Femur (tissue), 1 donor: ENCODE measurements at places on chromosomes 2 and 18.

- no peak for DNase-seq
These were observed 22.4 kb downstream of the FN1 start for GRCh38 chr2:215413484-215413777.

DNA sequence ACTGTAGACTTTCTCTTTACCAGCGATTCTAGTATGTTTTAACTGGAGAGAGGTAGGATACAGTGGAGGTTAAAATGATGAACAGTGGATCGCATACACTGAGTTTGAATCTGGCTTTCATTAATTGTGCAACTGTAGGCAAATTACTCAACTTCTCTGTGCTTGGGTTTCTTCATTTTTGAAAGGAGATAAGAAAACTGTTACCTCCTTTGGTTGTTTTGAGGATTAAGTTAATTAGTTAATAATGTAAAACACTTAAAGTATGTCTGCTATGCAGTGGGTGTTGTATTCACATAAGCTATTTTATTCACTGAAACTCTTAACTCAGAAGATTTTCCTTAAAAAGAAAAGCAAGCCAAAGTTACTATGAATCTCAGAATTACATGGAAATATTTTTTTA is 111.8 kb upstream of the CYP20A1 start:
- DNase-seq = no peak

- DNase-seq = no peak
These were observed 67.1 kb downstream of the CPS1 start for GRCh38 chr2:210623506-210623905.

- no peak for DNase-seq
These were observed 95.5 kb upstream of the LRATD1 start for GRCh38 chr2:14536976-14537375.

DNA sequence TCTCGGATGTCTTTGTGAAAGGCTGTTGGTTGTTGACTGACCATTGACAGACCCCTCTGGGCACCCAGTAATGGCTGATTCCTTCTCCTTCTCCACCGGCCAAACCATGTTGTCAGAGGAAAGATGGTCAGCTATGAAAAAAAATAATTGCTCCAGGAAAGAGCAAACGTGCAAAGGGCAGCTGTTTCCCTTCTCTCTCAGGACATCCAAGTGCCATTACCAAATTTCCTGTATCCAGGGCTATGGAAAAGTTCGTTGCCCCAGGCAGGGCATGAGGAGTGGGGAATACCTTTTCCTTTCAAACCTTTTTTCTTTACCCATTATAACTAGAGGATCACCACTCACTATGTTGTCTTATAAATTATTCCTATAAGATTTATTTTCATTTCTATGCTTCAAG is 321.5 kb upstream of the HNRNPA3 start:
- DNase-seq = peak; percentile 18

- no peak for DNase-seq
These were observed 81.1 kb upstream of the ITGB6 start for GRCh38 chr2:160281213-160281612.

DNA sequence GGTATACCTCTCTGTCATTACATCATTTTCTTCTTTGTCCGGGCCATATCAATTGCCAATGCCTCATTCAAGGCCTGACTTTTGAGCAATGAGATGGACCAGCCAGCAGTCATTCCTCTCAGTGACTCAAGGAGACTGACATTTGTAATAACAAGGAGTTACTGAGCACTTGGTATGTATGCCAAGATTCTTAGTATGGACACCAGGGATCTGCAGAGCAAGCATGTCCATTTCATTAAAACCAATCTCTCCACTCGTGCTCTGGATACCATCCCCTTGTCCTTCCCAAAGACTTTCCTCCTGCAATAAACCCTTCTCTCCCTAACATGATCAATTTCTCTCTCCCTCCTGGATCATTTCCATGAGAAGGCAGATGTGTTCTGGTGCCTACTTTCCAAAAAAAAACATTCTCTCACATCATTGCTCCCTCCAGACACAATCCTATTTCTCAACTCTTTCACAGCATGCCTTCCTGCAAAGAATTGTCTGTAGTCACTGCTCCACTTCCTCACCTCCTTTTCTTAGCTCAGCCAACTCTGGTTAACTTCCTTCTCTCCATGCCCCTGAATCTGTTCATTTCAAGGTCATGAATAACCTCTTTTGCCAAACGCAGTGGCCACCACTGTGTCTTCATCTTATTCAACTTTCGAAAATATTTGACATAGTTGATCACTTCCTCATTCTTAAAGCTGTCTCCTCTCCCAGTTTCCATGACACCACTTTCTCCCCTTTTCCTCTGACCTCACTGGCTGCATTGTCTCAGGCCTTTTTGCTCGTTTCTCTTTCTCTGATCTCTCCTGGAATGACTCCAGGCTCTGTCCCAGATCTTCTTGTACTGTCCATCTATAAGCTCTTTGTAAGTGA is 102.8 kb upstream of the CYP1B1 start:
- no peak for DNase-seq

DNA sequence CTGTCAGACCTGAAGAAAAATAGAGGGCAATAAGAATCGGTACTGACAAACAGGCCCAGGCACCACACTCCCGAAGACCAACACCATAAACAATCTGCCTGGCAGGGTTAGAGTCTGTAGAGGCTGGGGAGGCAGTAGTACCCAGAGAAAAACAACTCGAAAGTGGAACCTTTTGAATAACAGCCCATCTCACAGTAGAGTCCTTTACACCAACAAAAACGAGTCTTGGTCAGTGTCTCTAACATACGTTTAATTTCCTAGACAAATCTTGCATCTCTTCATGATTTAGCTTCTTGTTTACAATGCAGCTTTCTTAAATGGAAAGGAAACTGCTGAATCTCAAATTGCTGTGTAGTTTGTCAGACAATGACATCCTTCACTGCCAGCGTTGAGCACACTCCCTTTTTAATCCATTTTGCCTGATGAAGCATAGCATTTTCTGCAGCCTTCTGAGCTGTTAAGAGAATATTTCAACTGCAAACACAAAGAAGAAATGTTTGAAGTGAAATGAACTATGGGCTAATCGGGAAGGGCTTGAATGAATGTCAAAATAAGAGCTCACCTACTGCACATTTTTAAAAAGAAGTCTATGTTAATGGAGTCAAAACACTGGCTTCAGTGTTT is 73.1 kb upstream of the DSG1 start:
- DNase-seq = no peak

DNA sequence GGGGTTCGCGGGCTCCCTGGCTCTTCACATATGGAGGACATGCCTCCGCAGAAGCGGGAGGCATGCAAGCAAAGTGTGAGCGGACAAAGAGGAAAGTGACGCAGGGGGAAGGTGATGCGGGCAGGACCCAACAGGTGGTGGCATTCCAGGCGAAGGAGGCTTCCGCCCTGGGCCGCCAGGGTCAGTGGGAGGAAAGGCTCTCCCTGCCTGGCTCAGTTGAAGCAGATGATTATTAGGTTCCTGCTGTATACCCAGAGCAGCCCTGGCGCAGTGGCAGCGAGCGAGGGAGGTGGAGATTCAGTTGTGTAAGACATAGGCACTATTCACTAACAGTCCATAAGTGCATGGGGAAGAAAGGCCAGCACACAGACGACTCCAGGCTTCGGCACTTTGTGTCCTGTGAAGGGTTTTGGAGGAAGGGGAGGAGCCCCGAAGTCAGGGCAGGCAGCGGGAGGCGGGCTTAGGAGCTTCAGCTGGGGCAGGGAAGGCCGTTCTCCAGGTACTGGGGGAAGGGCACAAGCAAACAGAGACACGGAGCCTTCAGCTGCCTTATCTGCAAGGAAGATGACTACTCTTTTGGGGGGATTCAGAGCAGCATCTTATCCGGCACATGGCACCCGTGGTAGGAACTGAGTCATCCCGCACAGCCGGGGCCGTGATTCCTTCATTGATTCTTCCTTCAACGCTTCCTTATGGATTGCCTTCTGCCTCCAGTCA is 89.8 kb downstream of the TGOLN2 start:
- DNase-seq = no peak

GRCh38 chr2:212723226-212723625 is 184.6 kb upstream of the ERBB4 start:
- no peak for DNase-seq

GRCh38 chr2:47034973-47035609 is 119.5 kb upstream of the MCFD2 start:
- DNase-seq = peak; percentile 60

DNA sequence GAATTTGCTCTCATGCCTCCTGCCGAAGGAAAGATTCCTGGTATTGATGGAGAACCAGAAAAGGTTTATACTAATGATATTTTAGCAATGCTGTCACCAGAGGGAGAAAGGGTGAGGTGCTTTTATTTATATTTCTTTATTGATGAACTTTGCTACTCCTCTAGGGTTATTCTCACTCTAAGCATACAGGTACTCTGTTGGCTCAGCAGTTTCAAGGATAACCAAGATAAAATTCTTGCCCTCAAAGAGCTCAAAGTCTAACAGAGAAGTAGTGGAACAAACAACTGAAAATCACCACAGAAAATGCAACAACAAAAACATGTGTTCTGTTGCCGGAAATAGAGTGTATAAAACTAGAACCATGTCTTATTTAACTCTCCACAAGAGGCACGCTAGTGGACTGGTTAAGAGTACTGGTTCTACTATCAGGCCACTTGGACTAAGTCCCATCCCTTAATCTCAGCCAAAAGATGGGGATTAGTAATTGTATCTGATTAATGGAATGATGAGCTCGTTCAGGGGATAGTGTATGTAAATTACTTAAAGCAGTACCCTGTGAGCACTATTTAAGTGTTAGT is 103.6 kb downstream of the DNAH6 start:
- no peak for DNase-seq

DNA sequence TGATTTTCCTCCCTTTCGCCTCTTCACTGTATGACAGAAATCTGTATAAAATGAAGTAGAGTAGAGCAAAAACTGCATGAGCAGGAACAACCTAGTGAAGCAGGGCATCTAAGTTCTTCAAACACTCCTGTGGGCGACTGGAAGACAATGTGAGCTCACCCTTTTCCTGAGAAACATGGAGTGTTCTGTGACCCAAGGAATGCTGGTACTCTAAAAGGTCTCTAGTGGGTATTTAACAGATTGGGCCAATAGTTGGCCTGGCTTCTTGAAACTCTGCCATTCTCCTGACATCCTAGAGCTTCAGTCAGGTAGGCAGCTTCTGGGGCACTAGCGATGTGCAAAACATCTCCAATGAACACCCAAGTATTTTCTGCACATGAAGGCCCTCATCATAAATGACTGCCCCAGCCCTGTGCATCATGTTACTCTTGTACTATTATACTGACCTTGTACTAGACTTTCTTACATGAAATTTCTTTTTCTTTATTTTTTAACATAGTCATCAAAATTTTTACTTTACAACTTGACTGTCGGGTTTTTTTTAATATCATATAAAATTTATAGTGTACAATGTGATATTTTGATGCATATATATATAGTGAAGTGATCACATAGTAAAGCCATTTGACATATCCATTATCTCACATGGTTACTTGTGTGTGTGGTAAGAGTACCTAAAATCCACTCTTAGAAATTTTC is 294.6 kb upstream of the SESTD1 start:
- no peak for DNase-seq

DNA sequence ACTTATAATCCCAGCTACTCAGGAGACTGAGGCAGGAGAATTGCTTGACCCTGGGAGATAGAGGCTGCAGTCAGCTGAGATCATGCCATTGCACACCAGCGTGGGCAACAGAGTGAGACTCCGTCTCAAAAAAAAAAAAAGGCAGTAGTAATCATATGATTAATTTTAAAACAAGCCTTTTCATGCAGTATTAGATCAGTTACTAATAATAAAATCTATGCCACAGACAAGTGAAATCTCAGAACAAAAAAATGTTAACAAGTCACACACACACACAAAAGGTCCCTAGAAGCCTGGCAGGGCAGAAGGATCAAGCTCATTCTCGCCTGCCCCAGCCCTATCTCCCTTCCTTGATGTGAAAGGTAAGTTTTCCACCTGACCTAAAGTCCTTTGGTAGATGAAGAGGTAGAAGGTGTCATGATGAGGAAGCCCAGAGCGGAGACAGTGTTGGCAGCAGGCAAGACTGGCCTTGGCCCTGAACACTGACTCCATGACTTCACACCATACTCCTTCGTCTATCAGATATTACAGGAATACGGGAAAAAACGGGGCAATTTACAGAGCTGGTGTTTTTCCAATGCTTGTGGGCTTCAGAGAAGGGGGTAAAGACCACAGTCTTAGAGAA is 10.6 kb downstream of the KDSR start:
- no peak for DNase-seq

DNA sequence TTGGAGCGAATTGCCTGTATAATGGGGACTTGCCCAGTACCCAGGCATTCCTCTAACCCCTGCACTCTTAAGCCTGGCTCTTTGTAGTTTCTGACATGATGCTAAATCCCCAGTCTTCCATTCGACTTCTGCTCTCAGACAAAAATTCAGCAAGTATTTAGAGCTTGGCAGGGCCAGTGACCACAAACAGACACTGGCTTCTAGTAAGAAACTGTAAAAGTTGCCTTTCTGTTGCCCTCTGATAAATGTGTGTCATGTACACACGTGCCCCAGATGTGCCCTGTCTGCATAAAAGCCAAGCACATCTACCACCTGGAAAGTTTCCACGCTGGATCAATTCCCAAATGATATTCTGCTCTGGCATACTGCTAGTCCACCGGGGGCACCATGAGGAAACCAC is 18.0 kb downstream of the PAX3 start:
- DNase-seq = no peak

DNA sequence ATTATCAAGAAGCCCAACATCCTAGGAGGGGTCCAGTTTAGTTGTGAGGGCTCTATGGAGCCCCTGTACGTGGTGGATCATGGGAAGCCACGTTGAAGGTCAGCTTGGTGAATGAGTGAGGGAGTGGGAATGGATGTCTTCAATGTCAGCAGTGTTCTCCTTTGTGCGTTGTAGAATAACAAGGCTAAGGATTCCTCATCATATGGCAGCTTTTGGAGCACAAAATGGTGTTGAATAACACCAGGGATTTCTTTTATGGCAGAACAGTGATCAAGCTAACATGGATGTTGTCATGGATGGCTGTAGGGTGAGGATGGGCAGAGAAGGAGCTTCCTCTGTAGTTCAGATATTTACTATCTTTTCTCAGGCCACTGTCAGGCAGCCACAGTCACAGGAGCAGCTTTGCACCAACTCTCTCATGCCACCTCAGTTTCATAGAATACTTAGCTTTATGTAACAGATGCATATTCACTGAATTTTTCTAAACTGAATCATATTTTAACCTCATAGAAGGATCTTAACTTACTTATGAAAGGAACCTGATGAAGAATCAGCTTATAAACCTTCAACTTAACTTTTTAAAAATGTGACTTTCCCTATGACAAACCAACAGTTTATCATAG is 284.5 kb upstream of the EPAS1 start:
- DNase-seq = no peak

DNA sequence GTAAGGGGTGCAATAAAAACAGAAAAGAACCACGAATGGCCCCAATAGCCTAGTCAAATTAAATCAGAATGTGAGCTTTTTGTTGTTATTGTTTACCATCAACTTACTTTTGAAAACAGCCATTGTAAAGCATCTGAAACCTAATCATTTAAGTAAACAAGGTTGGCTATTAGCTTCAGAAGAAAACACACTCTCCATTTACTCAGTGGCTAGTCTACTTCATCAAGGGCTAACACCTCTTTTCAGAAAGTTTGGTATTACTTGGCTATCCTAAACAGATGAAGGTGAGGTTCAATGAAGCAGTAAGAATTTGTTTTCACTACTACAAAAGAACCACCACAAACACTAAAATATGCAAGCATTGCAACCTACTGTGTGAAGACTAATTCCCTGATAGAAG is 398.0 kb downstream of the CDH2 start:
- no peak for DNase-seq
